ENCODE measurements at places on chromosomes 13 and 19.
A peak's percentile ranks its signal among the peaks of the same experiment; 100 is the strongest.

GRCh38 chr13:52701728-52702465 lies 37.7 kb downstream of the CNMD start:
- no peak for DNase-seq

DNA sequence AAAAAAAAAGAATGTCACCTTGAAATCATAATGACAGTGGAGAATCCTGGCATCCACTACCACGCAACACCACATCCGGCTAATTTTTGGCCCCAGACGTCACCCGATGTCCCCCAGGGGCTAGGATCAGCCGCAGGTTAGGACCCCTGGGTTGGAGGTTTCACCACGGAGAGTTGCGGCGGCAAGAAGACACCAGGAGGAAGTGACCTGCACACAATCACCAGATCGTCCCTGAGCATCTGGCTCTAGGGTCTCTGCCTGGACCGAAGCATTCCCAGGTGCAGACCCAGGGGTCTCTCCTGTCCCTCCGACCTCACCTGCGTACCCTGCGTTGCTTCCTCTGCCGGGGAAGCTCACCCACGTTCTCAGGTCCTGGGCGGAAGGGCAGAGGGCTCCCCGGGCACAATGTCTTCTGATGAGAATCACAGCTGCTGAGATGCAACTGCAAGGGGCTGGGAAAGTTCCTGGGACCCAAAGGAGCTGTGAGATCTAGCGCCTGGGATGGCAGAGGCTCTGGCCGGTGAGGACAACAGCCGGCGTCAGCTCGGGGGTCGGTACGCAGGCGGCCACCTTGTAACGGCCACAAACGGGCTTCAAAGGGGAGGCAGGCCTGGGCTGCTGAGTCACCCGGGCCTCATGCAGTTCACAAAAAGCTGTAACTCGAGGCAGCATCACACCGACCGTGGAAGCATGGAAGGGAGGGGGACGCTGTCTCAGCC lies 111.2 kb downstream of the GADD45B start:
- no peak for DNase-seq

DNA sequence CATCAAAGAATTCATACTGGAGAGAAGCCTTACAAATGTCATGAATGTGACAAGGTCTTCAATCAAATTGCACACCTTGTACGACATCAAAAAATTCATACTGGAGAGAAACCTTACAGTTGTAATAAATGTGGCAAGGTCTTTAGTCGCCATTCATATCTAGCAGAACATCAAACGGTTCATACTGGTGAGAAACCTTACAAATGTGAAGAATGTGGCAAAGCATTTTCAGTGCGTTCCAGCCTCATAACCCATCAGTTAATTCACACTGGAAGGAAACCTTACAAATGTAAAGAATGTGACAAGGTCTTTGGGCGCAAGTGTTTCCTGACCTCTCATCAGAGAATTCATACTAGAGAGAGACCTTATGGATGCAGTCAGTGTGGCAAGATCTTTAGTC lies 13.2 kb upstream of the ZNF534 start:
- DNase-seq = no peak

DNA sequence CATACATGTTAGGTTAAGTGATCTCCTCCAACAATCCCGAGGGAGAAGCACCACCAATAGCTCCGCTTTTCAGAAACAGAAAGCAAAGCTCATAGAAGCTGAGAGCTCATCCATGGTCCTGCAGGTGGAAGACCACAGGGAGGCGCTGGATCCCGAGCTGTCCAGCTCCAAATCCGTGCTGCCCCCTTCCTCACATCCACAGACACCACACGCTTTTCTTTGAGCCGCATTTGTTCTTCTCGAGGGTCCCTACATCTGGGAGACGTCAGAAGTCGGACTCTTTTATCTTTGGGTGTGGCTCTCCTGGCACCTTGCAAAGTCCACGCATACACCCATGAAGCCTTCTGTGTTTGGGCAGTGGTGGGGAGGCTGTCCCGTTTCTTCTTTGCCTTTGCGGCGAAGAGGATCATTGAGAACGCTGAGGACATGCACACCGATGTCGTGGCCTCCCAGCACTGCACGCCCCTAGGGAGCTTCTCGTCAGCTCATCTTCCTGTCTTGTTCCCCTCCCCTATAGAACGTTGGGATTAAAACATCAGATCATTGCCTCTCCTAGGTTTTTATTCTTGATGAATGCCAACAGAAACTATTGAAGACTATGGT lies 184.8 kb downstream of the TEX29 start:
- no peak for DNase-seq

GRCh38 chr19:30168760-30169159 lies 203.4 kb upstream of the ZNF536 start:
- no peak for DNase-seq

GRCh38 chr19:14350866-14351265 lies 30.4 kb upstream of the ADGRE5 start:
- DNase-seq = no peak

GRCh38 chr19:38773469-38774177 lies at the start of gene LGALS7:
TSS of gene LGALS7 (minus strand) at chr19:38773517. CDS start at chr19:38773492, 25 bp downstream.
- no peak for DNase-seq

- DNase-seq = no peak
These were observed 77.1 kb downstream of the GNG7 start for GRCh38 chr19:2625434-2625833.

GRCh38 chr13:49400755-49401659 lies 42.9 kb downstream of the CAB39L start:
- DNase-seq = peak; percentile 32

- no peak for DNase-seq
These were observed 170.8 kb upstream of the SOX1 start for GRCh38 chr13:111895896-111896821.
